PC-3 (cell line): ENCODE measurements at places on chromosomes 3 and 15.

DNA sequence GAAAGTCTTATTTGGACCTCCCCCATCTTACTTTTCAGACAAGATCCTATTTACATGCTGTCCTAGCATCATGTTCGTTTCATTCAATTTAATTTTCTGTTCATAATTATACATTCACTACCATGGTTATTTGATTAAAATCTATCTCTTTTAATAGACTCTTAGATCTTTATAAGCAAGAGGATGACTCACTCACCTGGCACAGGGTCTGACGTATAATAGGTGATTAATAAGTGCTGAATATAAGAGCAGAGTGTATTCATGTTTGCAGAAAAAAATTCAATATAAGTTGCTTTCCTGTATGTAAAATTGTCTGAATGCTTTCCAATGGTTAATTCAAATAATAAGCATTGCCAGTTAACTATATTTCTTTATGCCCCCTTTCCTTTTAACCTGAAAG lies 165.5 kb upstream of the CBLB start:
- peak; percentile 88 for DNase-seq

GRCh38 chr3:136193278-136194054 lies 2.7 kb downstream of the MSL2 start:
- peak; percentile 22 for DNase-seq

DNA sequence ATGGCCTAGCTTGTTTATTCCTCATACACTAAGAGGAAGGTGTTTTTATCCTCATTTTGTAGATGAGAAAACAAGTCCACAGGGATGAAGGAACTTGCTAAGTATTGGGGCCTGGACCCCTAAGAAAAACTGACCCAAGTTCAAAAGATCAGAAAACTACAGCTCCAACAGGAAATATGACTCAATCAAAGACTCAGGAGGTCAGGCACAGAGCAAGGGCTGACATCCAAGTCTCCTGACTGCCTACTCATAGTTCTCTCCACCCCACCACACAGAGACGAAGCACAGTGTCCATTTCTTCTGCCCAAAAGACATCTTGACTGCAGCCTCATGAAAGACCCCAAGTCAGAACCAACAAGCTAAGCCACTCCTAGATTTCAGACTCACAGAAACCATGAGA lies 26.9 kb upstream of the TPM1 start:
- peak; percentile 17 for DNase-seq

GRCh38 chr3:19074257-19074900 lies 73.9 kb upstream of the KCNH8 start:
- DNase-seq: no peak

GRCh38 chr3:195544634-195545033 lies 1.5 kb upstream of the PPP1R2 start:
- DNase-seq: no peak

GRCh38 chr3:31859245-31859644 lies 121.8 kb downstream of the OSBPL10 start:
- no peak for DNase-seq

DNA sequence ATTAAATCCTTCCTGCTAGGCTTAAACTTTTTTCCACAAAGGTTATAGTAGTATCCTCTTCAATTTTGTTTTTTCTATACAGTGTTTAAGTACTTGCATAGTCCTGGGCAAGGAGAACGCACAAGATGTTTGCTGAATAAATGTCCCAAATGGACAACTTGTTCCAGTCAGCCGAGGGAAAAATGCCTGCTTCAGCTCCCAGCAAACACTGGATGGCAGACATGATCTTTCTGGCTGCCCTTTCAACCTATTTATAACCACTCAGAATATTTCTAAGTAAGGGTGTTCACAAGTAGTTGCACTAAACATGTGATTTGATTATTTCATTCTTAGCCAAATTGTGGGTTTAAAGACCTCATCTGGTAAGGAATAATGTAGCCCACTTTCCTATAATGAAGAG lies 29.8 kb downstream of the GNB4 start:
- DNase-seq: no peak

GRCh38 chr3:65846936-65847335 lies 191.8 kb downstream of the MAGI1 start:
- DNase-seq: no peak

DNA sequence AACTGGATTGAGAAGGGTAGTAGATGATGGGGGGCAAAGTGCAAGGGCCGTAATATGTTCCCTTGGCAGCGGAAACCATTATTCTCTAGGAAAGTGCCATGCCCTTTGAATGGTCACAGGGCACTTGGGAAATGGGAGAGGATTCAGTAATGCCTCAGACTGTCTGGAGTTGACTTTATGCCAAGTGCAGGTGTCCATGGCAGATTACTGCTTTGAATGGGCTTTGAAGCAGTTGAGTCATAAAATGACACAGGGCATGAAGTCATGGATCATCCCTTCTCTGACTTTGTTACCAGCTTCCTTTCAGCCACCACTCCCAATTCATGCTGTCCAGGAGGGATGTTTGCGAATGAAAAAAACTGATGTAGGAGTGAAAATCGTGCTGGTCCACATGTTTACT lies 20.1 kb downstream of the AADACL2 start:
- peak; percentile 58 for DNase-seq

DNA sequence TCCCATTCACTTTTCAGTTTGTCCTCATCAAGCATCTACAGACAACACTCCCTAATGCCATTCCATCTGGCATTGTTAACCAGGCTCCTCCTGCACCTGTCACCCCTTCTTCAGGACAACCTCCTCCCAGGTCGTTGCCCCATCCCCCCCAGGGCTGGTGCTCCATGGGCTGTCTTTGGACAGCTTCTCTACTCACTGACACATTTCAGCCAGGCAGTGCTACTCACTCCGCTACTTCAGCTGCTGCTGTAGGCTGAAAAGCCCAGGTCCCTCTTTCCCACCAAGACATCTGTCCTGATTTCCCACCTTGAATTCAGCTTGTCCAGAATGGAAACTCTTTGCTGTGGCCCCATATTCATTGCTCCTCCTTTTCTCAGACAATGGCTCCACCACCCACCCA lies 61.9 kb downstream of the ADAMTS17 start:
- no peak for DNase-seq

- no peak for DNase-seq
Observed at GRCh38 chr3:82236257-82236656, 474.8 kb upstream of the GBE1 start.

GRCh38 chr3:37907906-37908305 lies 46.2 kb downstream of the CTDSPL start:
- DNase-seq: no peak

DNA sequence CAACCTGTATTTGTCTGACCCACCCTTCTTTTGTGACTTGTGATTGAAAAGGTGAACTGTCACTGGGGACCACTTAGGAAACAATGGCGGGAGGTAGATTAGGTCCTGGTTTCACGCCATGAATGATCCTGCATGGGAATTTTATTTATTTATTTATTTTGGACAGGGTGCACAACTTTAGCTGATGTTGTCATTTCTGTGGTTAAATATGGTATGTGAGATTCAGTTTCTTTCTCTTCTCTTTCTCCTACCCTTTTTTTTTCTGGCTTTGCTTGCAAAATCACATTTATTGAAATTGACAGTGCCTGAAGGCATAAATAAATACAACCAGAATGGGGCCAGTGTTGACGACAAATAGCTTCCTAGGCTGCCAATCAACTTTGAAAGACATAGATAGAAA lies 18.0 kb upstream of the HTR3E start:
- no peak for DNase-seq

DNA sequence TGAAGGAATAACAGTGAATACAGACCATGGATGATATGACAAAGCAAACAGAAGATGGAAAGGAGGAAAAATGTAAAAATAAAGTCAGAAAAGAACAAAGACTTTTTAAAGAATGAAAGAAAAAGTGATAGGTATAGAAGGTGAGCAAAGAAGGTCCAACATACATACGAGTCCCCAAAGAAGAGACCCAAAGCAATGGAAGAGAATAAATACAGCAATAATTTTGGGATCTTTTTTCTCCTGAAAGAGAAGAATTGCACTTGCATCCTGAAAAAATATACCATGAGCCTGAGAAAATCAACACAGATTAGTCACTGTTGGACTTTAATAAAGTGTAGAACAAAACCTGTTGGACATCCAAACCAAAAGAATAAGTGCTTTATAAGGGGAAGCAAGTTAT lies 85.3 kb upstream of the SLC6A1 start:
- DNase-seq: no peak

GRCh38 chr3:59791774-59792308 lies 742.0 kb upstream of the CFAP20DC start:
- no peak for DNase-seq

GRCh38 chr3:124582621-124583395 lies 147.4 kb upstream of the UMPS start:
- peak; percentile 78 for DNase-seq

DNA sequence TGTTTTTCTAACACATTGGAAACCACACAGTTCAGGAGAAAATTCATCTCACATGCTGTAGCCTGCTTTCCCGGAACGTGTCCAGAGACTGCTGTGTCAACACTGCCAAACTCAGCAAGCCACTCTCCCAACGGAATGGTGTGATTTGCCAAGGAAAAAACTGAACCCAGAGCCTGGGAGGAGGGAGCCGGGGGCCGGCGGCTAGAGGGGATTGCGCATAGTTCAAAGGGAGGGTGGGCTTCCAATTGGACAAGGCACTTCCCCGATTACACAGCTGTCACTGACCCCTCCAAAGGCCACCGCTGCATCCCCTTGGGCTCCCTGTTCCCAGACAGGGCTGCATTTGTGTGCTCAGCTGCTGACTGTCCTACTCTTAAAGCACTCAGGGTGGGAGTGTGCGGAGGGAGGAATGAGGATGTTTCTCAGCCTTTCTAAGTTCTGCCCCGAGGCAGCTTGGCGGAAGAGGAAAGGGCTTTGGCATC lies 256.2 kb downstream of the ZNF621 start:
- DNase-seq: peak; percentile 22

- DNase-seq: peak; percentile 6
Observed at GRCh38 chr3:76651784-76652183, 388.1 kb upstream of the ROBO2 start.

DNA sequence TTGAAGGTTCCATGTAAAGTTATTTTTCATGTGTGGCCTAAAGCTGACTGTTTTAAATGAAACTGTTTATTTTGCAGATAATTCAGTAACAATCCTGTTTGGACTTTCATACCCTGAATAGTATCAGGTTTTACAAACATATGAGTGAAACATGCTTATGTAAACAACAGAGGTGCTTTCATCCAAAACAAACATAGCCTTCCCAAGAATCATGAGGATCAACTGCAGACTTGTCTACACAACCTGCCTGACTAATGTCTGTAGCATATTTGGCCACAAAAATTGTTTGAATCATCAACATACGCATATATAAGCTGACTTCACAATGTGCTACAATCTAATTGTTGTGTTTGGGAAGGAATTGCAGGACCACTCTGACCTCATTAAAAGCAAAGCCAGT lies 190.4 kb downstream of the DIPK2A start:
- DNase-seq: peak; percentile 93

GRCh38 chr15:70088455-70088854 lies 9.3 kb downstream of the TLE3 start:
- DNase-seq: no peak

DNA sequence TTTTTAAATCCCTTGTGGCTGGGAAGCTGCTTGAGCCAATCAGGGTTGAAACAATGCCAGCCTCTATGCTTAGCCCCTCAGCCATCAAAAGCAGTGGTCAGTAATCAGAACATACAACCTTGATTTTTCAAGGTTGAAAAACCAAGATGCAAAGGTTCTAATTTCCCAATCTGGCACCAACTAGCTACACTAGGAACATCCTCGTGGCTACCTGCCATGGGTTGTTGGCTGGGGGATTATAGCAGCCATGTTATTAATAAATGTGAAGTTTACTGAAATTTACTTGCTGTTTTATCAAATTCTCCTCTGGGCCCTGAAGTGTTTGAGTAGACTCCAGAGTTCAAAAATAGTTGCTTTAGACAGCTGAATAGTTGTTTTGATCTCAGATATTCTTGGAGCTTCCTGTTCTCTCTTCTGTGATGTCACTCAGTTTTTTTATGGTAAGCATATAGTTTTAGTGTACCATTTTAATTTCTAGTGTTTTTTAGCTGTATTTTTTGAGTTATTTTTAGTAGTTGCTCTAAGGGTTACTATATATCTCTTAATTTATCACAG lies 31.9 kb downstream of the PCCB start:
- no peak for DNase-seq

DNA sequence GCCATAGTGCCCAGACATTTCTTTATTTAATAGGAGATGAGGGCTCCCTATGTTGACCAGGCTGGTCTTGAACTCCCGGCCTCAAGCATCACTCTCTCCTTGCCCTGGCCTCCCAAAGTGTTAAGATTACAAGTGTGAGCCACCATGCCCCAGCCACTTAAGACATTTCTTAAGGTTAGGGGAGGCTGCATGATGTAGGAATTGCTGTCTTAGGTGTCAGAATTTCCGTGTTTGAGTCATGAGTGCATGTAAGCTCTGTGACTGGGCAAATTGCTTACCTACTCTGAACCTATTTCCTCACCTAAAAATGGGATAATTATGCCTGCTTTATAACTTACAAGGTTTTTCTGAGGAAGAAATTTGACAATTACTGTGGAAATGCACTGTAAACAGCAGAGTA lies 34.2 kb upstream of the SIAH2 start:
- DNase-seq: no peak

DNA sequence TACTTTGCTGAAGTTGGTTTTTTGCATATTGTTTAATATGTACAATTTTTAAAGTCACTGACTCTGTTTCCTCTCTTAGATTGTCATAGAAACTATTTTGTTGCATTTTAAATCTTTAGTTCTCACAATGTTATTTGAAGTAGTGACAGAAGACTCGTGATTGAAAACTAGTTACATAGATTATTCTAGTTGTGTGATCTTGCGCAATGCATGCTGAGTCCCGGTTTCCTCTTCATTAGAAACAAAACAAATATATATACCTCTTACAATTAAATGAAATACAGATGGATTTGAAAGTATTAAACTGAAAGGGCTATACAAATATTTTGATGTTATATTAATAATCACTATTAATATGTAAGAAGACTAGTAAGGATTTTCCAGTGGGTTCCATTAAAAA lies 333.0 kb downstream of the LPP start:
- DNase-seq: no peak
